Upper lobe of right lung (tissue), 1 donor: ENCODE measurements at places on chromosomes 4 and X.
A peak's percentile ranks its signal among the peaks of the same experiment; 100 is the strongest.

DNA sequence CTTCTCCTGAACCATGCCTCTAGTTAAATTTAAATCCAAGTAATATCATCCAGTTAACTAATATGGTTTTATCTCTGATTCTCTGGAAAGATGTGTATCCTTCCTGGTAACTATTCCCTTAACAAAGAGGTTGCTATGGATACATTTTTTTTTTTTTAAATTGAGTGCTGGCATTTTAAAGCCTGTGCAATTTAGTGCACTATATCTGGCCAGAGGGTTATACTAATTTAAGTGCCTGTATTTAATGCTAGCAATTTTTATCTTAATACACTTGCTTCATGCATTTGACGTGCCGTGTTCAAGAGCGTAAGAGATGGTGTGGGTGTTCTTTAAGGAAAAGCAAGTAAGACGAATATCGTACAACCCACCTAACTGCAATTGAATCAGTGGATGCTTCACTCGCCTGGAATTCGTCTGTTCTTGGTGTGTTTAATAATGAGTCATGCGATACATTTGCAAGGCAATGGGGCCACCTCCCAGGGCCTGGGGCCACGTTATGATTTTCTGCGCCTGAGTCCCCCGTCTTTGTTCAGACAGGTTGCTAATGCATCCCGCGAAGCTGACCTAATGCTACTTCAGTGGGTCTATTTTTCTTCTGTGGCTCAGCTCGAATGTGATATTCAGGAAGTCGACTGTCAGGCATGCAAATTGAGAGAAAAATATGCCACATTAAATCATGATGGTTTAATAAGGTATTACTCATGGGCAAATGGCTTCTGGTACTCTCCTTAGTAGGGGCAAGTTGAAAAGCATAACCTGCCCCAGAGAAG is 14.2 kb upstream of the MID1 start:
- DNase-seq, result no peak
- H3K36me3 ChIP-seq, result no peaks in the 10 kb centered on the region
- no peak overlapping the region for H3K4me3 ChIP-seq
- no peak overlapping the region for H3K27ac ChIP-seq
- H3K4me1 ChIP-seq, result no peaks in the 10 kb centered on the region

DNA sequence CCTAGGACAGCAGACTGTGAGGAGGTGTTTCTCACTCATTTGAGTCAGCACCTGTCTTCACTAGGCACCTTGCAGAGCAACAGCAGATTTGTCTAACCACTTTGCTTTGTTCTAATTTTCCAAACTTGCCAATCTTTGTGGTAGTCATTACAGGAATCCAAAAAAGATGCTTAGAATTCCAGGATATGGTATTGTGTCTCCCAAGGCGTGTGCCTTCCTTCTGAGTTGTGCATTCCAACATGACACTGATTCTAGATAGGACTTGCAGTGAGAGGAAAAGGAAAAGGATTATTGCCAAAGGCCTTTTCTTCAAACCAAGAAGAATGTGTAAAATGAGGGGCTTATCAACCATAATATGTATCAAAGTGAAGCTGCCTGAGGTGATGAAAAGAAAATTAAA is 126.2 kb downstream of the MAPK10 start:
- no peaks in the 10 kb centered on the region for H3K36me3 ChIP-seq
- H3K4me3 ChIP-seq, result no peak overlapping the region
- H3K4me1 ChIP-seq, result no peaks in the 10 kb centered on the region
- H3K27ac ChIP-seq, result no peak overlapping the region
- DNase-seq, result no peak

DNA sequence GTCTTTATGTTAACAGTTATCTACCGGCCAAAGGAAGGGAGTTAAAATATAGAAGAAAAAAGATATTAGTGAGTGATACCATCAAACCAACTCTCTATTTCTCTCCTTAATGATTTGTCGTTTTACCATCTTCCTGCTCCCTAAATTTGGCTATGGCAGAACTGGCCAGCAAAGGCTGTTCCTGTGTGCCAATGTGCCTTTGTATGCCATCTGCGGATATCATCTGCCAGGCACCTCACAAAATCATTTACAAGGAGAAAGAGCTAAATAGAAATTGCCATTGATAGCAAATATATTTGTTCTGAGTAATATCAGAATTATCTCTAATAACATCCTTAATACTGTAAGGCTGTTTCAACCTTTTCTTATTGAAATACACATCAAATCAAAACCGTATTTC is 22.4 kb downstream of the GPM6A start:
- DNase-seq, result no peak
- no peak overlapping the region for H3K4me3 ChIP-seq
- H3K27ac ChIP-seq, result no peak overlapping the region
- no peaks in the 10 kb centered on the region for H3K36me3 ChIP-seq
- no peaks in the 10 kb centered on the region for H3K27me3 ChIP-seq

- no peak for DNase-seq
- no peaks in the 10 kb centered on the region for H3K36me3 ChIP-seq
- H3K27ac ChIP-seq, result no peak overlapping the region
- H3K4me1 ChIP-seq, result no peaks in the 10 kb centered on the region
- H3K4me3 ChIP-seq, result no peak overlapping the region
These were observed 53.1 kb upstream of the GLRA2 start for GRCh38 chrX:14476205-14476604.

- H3K27me3 ChIP-seq, result no peaks in the 10 kb centered on the region
- no peaks in the 10 kb centered on the region for H3K36me3 ChIP-seq
- no peak overlapping the region for H3K27ac ChIP-seq
- H3K4me1 ChIP-seq, result no peaks in the 10 kb centered on the region
These were observed 1664.6 kb upstream of the ADGRL3 start for GRCh38 chr4:59535541-59535940.

- H3K27me3 ChIP-seq, result no peaks in the 10 kb centered on the region
- H3K27ac ChIP-seq, result no peak overlapping the region
- DNase-seq, result no peak
- no peak overlapping the region for H3K4me3 ChIP-seq
- H3K36me3 ChIP-seq, result no peaks in the 10 kb centered on the region
These were observed 25.5 kb upstream of the MORC4 start for GRCh38 chrX:107025545-107025944.

- H3K4me3 ChIP-seq, result no peak overlapping the region
- H3K27me3 ChIP-seq, result no peaks in the 10 kb centered on the region
- H3K36me3 ChIP-seq, result no peaks in the 10 kb centered on the region
- H3K27ac ChIP-seq, result no peak overlapping the region
These were observed 37.8 kb downstream of the SEPTIN6 start for GRCh38 chrX:119655125-119655524.

GRCh38 chrX:56788229-56788628 is 59.2 kb downstream of the NBDY start:
- DNase-seq, result peak; percentile 8
- no peaks in the 10 kb centered on the region for H3K4me1 ChIP-seq
- no peaks in the 10 kb centered on the region for H3K36me3 ChIP-seq
- H3K4me3 ChIP-seq, result no peak overlapping the region

GRCh38 chr4:86271057-86271456 is 88.8 kb downstream of the MAPK10 start:
- no peaks in the 10 kb centered on the region for H3K27me3 ChIP-seq
- no peak overlapping the region for H3K27ac ChIP-seq
- no peak for DNase-seq
- no peaks in the 10 kb centered on the region for H3K36me3 ChIP-seq
- no peak overlapping the region for H3K4me3 ChIP-seq
- H3K4me1 ChIP-seq, result no peaks in the 10 kb centered on the region

DNA sequence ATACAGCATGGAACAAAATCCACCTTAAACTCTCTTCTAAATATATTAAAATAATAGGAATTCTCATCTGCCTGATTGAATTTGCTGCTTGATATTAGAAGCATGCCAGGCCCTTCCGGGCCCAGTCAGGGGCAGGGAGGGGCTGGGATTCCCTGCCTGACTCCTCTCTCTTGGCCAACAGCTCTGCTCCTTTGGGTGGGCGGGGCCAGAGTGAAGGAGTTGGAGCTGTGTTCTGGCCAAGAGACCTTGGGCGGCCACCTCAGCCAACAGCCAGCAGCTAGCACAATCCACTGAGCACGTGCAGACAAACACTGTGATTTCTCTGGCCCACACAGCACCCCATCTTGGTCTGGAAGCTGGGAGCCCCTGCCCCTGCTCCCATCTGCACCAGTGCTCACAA is 140.3 kb downstream of the PJA1 start:
- no peak overlapping the region for H3K4me3 ChIP-seq
- H3K4me1 ChIP-seq, result peaks cover 6% of the 10 kb centered on the region
- no peak overlapping the region for H3K27ac ChIP-seq
- H3K36me3 ChIP-seq, result no peaks in the 10 kb centered on the region

- H3K36me3 ChIP-seq, result no peaks in the 10 kb centered on the region
- peak; percentile 84 for DNase-seq
- H3K27ac ChIP-seq, result peak overlapping the region; percentile 59
- peaks cover 41% of the 10 kb centered on the region for H3K4me1 ChIP-seq
- H3K4me3 ChIP-seq, result no peak overlapping the region
These were observed 26.7 kb upstream of the C1QTNF7 start for GRCh38 chr4:15400981-15401671.

DNA sequence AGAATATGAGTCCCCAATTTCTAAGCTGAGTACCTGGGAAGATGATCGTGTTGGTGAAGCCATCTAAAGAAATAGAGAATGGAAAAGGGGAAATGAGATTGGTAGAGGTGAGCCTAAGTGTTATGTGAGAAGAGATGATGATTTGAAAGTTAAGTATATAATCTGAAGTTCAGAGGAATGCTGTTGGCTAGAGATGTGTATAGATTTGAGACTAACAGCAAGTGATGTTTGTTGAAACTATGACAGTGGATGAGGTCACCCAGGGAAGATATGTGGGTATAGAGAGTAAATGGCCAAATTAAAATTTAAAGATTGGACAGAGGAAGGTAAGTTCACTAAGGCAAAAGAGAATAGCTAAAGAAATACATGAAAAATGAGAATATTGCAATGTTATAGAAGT is 324.2 kb downstream of the MAPK10 start:
- H3K4me1 ChIP-seq, result peaks cover 10% of the 10 kb centered on the region
- H3K27me3 ChIP-seq, result no peaks in the 10 kb centered on the region
- no peak overlapping the region for H3K4me3 ChIP-seq
- no peak overlapping the region for H3K27ac ChIP-seq
- no peak for DNase-seq

- DNase-seq, result no peak
- H3K27ac ChIP-seq, result no peak overlapping the region
- H3K27me3 ChIP-seq, result peaks cover 24% of the 10 kb centered on the region
- H3K4me3 ChIP-seq, result peak overlapping the region; percentile 41
- peaks cover 13% of the 10 kb centered on the region for H3K4me1 ChIP-seq
These were observed 721 bp downstream of the FAM184B start for GRCh38 chr4:17780501-17781299.

- H3K36me3 ChIP-seq, result no peaks in the 10 kb centered on the region
- no peaks in the 10 kb centered on the region for H3K4me1 ChIP-seq
- DNase-seq, result no peak
- no peaks in the 10 kb centered on the region for H3K27me3 ChIP-seq
These were observed 6.0 kb downstream of the UGT2B17 start for GRCh38 chr4:68570122-68570507.

DNA sequence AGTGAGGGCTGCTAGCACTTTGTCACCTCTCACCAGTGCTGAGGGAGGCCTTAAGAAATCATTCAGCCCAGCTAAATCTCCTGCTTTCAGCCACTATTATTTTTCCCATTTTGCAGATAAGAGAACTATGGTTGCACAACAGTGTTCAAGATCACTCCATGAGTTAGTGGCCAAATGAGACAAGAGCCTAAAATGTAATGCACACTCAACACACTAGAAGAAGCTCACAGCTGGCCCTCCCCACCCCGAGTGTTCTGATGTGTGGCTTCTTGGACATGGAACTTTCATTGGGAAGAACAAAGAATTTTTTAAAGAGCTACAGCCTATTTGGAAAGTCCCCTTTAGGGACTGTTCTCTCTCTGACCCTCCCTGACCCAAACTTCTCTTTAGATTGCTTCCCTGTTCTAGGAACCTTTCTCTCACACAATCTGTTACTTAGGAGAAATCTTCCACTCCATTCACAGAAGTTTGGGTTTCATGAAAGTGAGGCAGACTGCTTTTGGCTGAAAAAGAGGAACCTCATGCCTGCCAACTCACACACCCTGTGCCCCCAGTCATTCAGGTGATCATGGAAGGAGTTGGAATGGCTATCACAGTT is 44.0 kb upstream of the CT47C1 start:
- DNase-seq, result no peak
- no peak overlapping the region for H3K4me3 ChIP-seq
- no peaks in the 10 kb centered on the region for H3K27me3 ChIP-seq
- H3K36me3 ChIP-seq, result no peaks in the 10 kb centered on the region
- H3K27ac ChIP-seq, result no peak overlapping the region
- no peaks in the 10 kb centered on the region for H3K4me1 ChIP-seq

GRCh38 chr4:4386296-4386735 is 586 bp upstream of the NSG1 start:
- H3K27ac ChIP-seq, result no peak overlapping the region
- H3K4me3 ChIP-seq, result peak overlapping the region; percentile 38
- no peak for DNase-seq
- H3K36me3 ChIP-seq, result no peaks in the 10 kb centered on the region

GRCh38 chr4:102735582-102735981 is 25.2 kb downstream of the MANBA start:
- no peak overlapping the region for H3K27ac ChIP-seq
- no peaks in the 10 kb centered on the region for H3K27me3 ChIP-seq
- H3K36me3 ChIP-seq, result no peaks in the 10 kb centered on the region
- DNase-seq, result no peak
- no peak overlapping the region for H3K4me3 ChIP-seq

DNA sequence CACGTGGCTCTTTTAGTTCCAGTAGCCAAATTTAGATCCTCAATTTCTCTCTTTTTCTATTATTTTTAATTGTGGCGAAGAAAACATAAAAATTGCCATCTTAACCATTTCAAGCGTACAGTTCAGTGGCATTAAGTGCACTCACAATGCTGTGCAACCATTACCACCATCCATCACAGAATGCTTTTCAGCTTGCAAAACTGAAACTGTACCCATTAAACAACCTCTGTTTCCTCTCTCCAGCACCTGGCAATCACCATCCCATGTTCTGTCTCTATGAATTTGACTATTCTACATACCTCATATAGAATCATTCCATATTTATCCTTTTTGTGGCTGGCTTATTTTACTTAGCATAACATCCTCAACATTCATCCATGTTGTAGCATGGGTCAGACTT is 74.9 kb downstream of the METTL14 start:
- H3K36me3 ChIP-seq, result peaks cover 40% of the 10 kb centered on the region
- no peak overlapping the region for H3K27ac ChIP-seq
- no peak for DNase-seq
